ENCODE measurements at places on chromosomes 13 and 19.

DNA sequence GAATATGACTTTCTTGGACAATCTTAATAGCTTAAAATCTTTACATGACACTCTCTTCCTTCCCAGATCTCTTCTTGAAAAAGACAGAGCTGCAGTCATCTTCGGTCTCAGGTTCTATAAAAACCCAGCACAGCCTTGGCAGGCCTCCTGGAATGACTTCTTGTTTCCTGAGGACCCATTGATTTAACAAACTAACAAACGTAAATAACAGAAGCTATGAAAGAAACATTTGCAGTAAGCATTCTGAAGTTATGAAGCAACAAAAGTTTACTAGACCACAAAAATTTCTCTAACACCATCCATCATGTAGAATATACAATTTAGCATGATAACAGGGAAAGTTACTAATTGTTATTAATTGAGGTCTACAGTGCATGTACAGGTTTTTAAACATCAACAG, 62.8 kb upstream of the STARD13 start:
- DNase-seq = no peak

DNA sequence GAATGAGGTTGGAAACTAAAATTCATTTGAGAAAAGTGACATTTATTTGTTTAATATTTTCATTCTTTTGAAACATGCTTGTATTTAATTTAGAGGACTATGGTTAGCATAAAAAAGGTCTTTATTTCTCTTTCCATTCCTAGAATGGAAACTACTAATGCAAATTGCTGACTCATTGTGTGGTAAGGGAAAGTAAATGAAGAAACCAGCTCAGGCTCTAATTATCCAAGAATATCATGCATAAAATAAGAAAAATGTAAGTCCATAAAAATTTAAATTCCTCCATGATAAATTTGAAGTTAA, 777.0 kb upstream of the SLITRK1 start:
- no peak for DNase-seq

GRCh38 chr13:102141625-102142472, 260.0 kb downstream of the FGF14 start:
- DNase-seq = no peak

DNA sequence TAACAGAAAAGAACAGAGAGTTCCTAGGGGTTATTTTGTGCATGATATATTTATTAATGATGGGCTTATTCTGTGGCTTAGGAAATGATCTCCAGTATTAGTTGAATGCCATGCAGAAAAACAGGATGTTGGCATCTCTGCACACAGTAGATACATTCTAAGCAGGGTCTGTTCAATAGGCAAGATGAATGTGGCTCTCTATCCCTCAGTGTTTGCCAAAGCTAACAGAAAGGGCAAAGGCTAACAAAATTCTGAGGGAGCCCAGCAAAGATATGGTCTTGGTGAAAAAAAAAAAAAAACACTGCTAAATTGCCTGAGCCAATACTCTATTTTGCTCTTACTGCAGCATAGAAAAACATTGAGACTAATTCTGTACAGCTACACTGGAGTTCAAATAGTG, 1095.8 kb downstream of the UQCRFS1 start:
- no peak for DNase-seq

DNA sequence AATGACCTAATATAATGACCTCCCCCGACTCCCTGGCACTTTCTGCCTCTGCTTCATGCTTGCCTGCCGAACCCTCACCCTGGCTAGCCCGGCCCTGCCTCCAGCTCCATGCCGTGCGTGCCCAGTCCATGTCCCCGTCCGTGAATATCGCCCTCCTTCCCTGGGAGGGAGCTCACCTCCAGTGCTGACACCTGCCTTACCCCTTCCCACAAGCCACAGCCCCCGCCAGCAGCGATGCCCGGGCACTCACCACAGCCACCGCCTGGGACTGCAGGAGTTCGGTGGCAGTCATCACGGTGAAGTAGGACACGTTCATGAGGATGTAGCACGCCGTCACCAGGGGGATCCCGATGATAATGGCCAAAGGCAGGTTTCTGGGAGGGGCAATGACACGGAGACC, 10.0 kb downstream of the SLC7A9 start:
- DNase-seq = no peak

- DNase-seq = no peak
Observed at GRCh38 chr19:49631014-49631588, 8.8 kb downstream of the RRAS start.

DNA sequence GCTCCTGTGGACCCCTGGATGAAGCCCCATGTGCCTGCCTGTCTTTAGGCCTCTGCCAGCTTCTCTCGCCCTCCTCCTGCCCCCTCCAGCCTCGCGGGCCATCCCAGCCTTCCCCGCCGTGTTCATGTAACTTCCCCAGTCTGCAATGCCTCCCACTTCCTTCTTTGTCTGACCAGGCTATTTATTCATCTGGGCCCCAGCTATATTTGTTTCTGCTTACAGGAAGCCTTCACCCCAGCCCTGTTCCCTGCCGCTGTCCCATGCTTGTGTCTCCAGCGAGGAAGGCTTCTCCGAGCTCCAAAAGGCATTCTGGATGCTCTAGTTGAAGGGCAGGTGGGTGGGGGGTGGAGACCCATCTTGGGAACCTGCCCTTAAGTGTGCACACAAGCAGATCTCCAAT, 7.9 kb upstream of the C3 start:
- DNase-seq = no peak

GRCh38 chr19:5814123-5814851, 9.4 kb downstream of the NRTN start:
- DNase-seq = no peak

DNA sequence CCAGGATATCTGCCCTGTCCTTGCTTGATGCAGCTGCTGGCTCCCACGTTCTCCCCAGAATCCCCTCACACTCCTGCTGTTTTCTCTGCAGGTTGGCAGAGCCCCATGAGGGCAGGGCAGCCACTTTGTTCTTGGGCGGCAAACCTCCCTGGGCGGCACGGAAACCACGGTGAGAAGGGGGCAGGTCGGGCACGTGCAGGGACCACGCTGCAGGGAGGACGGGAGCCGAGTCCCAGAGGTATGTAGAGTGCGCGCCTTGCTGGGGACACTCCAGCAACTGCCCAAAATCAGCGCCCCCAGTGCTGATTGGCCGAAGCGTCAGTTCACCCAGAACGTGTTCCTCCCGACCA, 30.3 kb upstream of the MIER2 start:
- DNase-seq = no peak

DNA sequence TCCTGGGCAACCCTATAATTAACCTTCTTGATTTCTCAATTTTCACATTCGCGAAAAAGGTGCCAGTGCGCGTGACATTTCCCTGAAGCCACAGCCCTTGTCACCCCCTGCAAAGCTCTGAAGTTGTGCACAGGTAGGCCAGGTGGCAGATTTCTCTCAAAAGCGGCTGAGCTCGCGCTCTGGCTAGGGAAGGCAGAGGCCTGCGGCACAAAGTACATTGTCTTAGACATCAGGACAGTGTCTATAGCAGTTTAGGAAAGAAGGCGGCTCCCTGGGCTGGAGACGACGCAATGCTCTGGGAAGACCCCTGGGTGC, 42.9 kb upstream of the ZNF14 start:
- no peak for DNase-seq

- DNase-seq = no peak
Observed at GRCh38 chr19:4430760-4431159, 26.8 kb downstream of the UBXN6 start.

GRCh38 chr19:51006406-51006805, 5.0 kb upstream of the KLK8 start:
- DNase-seq = peak; percentile 73

DNA sequence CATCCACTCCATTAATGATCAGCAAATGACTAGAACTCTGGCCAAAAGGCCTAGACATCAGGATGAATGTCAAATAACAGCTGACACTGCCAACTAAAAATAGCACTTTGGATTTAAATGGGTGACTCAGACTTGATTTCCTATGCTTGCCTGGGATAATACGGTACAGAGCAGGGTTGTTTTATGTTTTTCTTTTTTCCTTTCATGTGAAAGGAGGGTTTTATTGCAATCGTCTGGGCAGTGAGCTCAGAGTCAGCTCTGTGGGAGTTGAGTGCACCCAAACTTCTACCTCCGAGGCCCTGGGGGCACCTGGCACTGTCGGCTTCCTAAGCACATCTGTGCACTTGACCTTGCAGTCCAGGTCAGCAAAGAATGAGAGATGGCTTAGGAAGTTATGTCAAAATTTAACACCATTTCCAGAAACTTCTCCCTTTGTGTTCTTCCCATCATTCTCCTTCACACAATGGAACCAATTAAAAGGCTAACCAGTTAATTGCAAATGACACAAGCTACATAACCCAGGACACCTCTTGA, 134.1 kb downstream of the LACC1 start:
- peak; percentile 40 for DNase-seq

DNA sequence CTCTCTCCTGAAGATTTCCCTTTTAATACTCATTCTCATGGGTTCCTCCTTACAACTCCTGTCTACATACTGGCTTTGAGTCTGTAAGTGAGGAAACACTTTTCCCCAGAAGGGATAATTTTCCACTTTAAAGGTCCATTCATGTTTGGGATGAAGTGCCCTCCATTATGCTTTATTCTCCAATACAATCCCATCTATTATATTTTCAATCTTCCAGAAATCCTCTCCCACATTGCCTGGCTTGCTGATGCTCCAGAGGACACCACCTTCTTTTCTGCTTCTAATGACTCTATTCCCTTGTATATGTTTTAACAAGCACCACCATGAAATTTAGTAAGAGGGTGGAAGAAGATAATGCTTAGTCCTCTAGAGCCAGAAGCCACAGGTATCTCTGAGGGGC, 92.7 kb upstream of the NBEA start:
- DNase-seq = no peak

DNA sequence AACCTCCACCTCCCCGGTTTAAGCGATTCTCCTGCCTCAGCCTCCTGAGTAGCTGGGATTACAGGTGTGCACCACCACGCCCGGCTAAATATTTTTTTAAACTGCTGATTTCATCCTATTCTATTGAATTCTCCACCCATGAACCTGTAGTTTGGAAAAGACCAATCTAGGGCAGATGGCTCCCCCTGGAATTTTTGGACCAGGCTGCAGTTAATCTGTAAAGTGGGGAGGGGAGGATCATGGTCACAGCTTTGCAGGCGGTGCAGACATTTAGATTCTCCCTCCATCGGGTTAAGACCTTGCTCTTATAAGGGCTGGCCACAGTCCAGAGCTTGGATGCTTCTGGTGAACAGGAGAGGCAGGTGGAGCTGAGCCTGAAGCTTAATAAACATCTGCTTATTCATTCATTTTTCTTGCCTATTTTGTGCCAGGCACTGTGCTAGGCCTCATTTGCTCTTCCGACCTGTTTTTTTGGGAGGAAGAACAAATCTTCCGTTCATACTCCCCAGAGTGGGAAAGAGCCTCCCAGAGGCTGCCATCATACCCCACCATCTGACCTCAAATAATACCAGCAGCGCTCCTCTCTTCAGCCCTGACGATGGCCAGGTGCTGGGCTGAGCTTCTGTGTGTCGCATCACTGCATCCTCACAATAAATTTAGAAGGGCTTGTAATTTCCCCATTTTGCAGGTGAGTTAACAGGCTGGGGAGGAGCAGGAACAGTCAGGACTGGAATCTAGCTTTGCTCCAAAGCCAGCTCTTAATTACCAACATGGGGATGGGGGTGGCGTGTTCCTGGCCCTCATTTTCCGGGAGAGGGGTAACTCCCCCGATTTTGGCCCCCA, 902 bp upstream of the CCDC106 start:
- no peak for DNase-seq

GRCh38 chr19:9937001-9937411, 691 bp upstream of the OLFM2 start:
- DNase-seq = no peak

- no peak for DNase-seq
Observed at GRCh38 chr13:106145997-106146864, 389.2 kb downstream of the EFNB2 start.

- DNase-seq = peak; percentile 14
Observed at GRCh38 chr13:59532405-59532804, 631.3 kb downstream of the DIAPH3 start.

GRCh38 chr13:74026753-74027152, 107.5 kb downstream of the KLF12 start:
- peak; percentile 25 for DNase-seq

DNA sequence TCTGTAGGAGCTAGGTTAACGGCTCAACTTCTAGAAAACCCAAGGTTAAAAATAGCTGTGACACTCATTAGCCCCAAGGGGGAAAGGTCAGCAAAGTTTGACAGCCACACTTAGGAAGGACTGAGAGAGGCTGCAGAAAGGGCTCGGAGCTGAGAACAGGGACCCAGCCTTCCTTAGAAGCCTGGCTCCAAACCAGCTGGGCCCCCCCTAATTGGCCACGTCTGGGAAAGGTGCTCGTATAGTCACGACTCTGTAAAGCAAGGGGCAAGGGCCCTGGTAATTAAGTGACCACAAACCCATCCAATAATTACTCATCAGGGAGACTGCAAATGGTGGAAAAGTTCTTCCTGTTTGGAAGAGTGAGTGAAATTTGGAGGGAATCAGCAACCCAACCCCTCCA, 90.5 kb downstream of the RNASEH2B start:
- no peak for DNase-seq

DNA sequence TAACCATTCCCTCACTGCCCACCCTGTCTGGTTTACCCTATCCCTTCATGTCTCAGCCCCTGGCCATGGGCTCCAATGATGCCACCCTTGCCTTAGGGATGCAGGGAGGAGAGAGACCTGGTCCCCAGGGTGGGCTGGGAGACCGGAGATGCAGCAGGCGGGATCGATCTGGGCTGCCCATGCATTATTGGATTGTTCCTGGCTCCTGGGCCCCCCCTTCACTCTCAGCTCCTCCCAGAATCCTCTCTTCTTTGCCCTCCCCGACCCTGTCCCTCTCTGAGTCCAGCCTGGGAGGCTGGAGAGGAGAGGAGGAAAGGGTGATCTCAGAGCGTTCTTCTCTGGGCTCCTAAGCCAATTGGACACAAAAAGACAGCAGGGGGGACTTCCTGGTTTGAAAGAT, 5.8 kb downstream of the KASH5 start:
- no peak for DNase-seq

DNA sequence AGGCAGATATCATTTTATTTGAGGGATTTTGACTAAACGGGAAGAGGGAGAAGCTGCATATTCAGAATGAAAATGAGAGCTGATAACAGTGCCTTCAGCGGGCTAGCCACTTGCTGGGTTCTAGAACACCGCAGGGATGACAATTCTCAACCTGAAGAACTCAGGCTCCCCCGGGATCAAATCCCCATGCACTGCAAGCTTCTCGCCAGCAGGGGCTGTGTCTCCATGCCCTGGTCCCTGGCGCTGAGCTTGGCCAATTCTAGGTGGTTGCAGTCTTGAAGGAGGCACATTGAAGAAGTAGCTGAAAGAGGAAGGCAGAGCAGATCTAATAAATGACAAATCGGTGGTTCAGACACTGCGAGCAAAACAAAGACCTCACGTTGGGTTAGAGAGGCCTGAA, 128.7 kb downstream of the UQCRFS1 start:
- DNase-seq = no peak

- DNase-seq = no peak
Observed at GRCh38 chr19:29491995-29492577, 33.7 kb upstream of the VSTM2B start.
